ENCODE measurements at places on chromosomes 11 and 22.

DNA sequence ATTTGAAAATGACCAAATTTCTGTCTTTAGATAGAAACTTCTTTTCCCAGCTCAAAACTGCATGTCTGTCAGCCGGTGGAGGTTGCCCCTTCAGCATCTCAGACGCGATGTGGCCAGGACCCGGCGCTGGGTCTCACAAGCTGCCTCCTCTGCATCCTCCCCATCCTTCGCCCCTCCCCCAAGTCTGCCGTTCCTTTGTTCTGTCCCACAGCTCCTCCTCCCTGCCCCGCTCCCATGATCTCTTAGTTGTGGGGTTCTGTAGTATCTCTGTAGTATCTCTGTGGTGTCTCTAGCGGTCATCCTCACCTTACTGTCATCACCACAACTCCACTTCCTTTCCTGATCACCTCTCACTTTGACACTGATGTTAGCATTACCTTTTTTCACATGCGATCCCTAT is 49.9 kb downstream of the TRAF6 start:
- no peak for DNase-seq

- no peak for DNase-seq
Observed at GRCh38 chr11:116563028-116563711, 209.6 kb downstream of the BUD13 start.

GRCh38 chr11:101032991-101033390 is 96.6 kb downstream of the PGR start:
- DNase-seq, result no peak

- DNase-seq, result no peak
Observed at GRCh38 chr22:43446916-43447315, 35.1 kb downstream of the MPPED1 start.

GRCh38 chr22:29256606-29257325 is 11.0 kb downstream of the RHBDD3 start:
- no peak for DNase-seq

- DNase-seq, result no peak
Observed at GRCh38 chr11:132746305-132746704, 786.0 kb downstream of the OPCML start.

DNA sequence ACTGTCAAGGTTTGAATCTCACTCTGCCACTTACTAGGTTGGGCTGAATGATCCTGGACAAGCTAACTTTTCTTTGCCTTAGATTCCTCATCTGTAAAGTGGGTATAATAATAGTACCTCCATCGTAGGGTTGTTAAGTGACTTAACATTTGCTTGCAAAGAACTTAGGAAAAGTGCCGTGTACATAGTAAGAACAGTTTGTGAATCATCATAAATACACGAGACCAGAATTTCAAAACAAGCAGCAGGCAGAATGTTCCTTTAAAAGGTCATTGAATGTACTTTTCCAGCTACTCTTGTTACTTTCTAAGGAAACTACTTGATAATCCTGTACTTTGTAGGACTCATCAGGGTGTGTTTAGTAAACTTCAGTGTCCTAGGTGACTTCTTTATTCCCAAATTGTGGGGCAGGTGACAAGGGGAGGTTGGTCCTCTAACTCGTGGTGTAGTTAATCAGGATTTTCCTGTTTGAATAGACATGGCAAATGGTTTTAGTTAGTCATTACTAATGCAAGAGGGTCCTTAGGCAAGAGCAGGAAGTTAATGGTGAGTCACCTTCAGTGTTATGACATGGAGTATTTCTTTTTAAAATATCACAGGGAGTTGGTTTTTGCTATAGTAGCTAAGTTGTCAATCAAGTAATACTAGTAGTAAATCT is 67.9 kb downstream of the YAP1 start:
- DNase-seq, result no peak
